ENCODE measurements at places on chromosomes 1 and 21.

GRCh38 chr1:56590520-56591011, 11.2 kb upstream of the PLPP3 start:
- DNase-seq, result no peak

- peak; percentile 64 for DNase-seq
These were observed 167.2 kb upstream of the POU3F1 start for GRCh38 chr1:38213646-38214434.

GRCh38 chr1:155301342-155301841, at the start of gene PKLR:
TSS of gene PKLR (minus strand) at chr1:155301438. CDS start at chr1:155301395, 43 bp downstream.
- no peak for DNase-seq

DNA sequence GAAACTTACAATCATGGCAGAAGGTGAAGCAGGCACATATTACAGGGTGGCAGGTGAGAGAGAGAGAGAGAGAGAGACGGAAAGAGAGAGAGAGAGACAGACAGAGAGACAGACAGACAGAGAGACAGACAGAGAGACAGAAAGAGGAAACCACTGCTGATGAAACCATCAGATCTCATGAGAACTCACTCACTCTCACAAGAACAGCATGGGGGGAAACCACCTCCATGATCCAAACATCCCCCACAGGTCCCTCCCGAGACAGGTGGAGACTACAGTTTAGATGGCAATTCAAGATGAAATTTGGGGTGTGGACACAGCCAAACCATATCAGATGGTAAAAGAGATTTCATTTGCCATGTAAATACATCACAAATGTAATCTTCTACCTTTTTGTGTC, 708.1 kb downstream of the MRPL39 start:
- DNase-seq, result no peak

DNA sequence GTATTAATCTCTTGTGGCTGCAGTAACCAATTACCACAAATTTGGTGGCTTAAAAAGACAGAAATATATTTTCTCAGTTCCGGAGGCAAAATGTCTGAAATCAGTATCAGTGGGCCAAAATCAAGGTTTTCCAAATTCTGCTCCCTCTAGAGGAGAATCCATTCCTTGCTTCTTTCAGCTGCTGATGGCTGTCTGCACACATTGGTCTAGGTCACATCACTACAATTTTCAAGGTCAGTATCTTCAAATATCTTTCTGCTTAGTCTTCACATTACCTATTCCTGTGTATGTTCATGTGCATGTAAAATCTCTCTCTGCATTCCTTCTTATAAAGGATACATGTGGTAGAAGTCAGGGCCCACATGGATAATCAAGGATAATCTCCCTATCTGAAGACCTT, 999.4 kb downstream of the KCNT2 start:
- peak; percentile 5 for DNase-seq

DNA sequence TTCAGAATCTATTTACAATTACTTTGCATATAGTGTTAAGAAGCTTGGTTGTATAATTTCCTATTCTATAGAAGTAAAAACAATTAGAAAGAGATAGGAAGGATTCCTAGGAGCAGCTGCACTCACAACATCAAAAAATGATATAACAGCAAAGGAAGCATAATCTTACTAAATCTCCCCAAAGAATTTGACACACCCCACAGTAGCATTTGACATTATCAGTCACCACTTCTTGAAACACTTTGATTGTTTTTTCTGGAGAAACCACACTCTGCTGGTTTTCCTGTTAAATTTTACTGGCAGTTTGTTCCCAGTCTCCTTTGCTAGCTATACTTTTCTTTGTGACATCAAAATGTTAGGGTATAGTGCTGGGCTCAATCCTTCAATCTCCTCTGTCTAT, 100.8 kb upstream of the KIAA1614 start:
- no peak for DNase-seq

DNA sequence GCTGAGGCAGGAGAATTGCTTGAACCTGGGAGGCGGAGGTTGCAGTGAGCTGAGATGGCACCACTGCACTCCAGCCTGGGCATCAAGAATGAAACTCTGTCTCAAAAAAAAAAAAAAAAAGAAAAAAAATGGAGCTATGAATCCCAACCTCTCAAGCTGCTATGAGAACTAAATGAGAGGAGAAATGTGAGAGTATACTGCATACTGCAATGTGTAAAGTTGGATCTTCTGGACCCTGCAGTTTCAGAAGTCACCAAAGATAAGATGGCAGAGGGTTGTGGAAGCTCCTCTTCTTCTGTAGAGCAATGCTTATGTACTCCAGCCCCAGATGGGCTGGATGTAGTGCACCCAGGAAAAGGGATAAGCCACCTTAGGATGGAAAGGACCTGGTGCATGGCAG, 55.6 kb downstream of the PLXNA2 start:
- DNase-seq, result no peak

- no peak for DNase-seq
These were observed 139.2 kb downstream of the CLIC6 start for GRCh38 chr21:34807881-34808568.

- no peak for DNase-seq
These were observed 251.9 kb downstream of the SDCCAG8 start for GRCh38 chr1:243507672-243508302.

DNA sequence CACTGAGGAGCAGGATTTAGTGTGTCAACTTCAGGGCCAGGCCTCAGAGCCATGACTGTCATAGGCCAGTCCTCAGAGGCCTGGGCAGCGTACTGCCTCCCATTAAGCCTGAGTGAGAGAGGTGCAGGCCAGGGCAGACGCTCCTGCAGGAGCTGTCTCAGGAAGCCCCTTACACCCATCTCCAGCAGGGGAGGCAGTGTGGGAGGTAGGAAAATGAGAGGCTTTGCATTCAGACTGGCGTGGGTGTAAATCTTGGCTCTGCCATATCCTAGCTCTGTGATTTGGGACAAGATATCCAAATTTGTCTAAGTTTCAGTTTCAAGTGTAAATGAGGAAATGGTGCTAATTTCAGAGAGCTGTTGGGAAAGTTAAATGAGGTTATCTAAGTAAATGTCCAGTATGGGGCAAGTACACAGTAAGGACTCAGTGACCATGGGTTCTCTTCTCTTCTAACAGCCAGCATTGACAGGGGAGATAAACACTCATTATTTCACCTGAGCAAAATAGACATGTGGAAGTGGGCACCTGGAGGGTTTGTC, 184.1 kb downstream of the ZSCAN20 start:
- no peak for DNase-seq

GRCh38 chr1:118154220-118154619, 30.8 kb downstream of the SPAG17 start:
- DNase-seq, result no peak

DNA sequence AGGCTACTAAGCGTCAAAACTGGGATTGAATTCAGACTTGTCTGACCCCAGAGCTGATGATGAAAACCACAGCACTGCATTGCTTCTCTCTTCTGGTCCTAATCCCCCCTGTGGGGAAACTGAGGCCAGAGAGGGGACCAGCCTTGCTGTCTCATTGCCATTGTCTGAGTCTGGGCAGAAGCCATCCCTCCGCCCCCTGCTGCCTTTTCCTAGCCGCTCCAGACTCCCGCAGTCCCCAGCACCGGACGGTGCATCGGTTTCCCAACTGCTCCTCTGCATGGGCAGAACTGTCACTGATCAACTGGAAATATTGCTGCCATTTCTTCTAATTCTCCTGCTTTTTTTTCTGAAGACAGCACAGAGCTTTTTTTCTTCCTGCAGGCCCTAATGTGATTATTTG, 157.4 kb downstream of the ACTL8 start:
- no peak for DNase-seq

GRCh38 chr21:38985568-38986378, 180.0 kb downstream of the ETS2 start:
- no peak for DNase-seq

DNA sequence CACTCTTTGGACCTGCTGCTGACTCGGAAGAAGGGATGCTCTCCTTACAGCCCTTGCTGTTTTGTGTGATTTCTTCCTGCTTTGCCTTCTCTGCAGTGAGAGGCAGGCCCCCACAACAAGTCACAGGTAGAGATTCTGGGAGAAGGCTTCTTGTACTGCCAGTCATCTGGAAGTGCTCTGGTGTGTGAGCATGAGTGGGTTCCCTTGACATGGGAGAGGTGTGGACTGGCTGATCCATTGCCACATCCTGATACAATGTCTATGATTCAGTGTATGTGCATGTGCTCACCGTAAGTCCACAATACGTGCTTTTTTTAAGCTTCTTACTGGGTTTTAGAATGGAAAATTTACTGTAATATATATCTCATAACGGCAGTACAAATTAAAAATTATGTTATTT, 46.0 kb upstream of the PLA2G4A start:
- DNase-seq, result no peak

DNA sequence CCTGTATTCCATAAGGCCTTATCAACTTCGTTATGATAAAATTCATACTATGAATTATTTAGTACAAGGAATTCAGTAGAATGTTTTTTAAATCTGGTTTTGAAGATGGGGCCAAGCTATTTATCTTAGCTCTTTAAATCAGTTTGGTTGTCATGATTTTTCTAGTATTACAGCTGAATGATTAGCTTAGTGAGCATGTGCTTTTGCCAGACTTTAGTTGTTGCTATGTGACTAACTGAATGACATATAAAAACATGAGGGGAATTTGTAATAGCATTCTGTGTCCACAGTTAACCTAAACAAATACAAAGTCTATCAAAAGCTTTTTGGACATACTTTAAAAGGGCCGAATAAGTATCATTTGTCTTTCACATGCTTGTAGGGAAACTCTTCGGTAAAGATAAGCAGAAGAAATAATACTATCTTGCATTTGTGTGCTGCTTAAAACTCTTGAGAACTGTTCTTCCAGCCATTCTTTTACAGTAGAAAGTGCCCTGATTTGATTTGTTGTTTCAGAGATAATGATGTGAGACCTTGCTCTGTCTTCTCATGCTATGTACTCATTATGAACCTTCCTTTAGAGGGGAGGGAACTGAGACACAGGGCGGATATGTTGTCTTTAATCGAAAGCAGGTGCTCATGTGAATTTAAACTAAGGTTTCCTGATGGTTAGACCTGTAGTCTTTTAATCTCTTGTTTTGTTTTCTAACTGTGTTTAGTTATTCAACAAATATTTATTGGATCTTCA, 18.8 kb downstream of the NEK7 start:
- no peak for DNase-seq

GRCh38 chr1:155191904-155192303, 15.8 kb downstream of the THBS3 start:
- DNase-seq, result peak; percentile 43

GRCh38 chr1:48202030-48202752, 20.3 kb upstream of the SLC5A9 start:
- peak; percentile 61 for DNase-seq

DNA sequence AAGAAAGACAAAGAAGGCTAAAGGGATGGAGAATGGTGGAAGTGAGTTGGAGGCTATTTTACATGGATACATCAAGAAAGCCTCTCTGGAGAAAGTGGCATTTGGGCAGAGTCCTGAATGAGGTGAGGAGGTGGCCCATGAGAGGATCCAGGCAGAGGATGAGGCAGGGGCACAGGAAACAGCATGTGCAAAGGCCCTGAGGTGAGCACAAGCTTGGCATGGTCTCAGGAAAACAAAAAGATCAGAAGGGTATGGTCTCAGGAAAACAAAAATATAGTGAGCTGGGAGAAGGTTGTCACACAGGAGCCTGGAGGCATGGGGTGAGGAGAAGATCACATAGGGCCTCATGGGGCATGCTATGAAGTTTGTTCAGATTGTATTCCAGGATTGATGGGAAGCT, 62.1 kb upstream of the F3 start:
- DNase-seq, result no peak

DNA sequence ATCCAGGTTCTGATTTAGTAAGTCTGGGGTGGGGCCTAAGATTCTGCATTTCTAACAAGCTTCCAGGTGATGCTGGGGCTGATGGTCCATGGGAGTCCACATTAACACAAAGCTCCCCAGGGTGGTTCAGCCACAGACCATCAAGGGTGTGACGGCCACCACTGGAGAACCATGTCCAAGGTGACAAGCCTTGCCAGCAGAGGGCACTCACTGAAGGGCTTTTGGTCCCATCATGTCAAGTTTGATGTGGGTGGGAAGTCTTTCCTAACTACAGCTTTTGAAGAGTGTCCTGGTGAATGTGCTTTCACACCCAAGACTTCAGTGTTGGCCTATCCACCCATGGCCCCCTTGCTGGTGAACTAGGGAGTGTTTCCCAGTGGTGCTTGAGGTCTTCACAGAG, 67.1 kb downstream of the UBE2T start:
- peak; percentile 59 for DNase-seq

Data from H7 (cell line).